Stimulated activated CD4-positive, alpha-beta T cell treated with anti-CD3 and anti-CD28 coated beads, Interleukin-1b, Interleukin-23, amount 100 ng/mL, for 1 hour (primary cell): ENCODE measurements at places on chromosomes 7 and 10.

DNA sequence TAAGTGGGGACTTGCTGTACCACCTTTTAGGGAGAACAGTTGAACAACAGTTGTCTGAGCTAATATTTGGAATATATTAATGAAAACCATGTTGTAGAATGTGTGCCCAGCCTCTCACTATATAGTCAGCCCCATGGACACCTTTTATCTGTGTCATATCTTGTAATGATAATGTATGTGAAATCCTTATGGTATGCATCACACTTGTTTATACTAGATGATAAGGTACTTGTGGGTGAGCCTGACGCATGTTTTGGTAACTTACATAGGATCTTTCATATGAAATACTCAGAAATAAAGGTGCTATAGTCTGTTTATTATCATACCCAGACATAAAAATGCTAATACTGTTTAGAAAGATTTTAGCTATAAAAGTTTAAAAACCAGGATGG, 32.8 kb downstream of the CAMK1D start:
- no peak for DNase-seq

GRCh38 chr10:75097666-75098285, 13.7 kb upstream of the SAMD8 start:
- no peak for DNase-seq

DNA sequence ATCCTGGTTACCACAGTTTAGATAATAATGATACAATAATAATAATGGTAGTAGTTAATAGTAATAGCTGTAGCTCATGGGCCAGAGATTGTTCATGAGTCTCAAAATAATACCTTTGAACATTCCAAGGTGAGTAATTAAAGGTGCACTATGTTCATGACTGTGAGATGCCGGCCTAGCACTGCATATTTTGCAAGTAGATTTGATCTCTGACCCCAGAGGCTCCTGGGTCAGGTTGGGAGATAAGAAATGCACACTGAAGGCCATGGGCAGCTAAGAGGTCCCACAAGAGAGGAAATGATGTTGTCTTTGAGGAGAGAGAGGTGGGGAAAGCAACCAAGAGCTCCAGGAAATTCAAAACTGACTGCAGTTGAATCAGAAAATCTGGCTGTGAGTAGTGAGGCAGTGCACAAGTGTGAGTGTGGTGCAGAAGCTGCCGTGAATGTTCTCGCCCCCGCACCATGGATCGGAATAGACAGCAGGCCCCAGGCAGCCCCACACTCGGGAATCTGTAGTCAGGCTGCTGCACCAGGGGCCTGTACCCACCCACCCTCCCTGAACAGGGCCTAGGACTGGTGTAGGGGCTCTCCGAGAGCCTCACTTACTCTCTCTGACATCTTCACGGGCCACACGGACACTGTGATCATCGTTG, 11.9 kb downstream of the CPXM2 start:
- DNase-seq = no peak

GRCh38 chr7:1231214-1232102, 1.2 kb upstream of the UNCX start:
- DNase-seq = no peak

DNA sequence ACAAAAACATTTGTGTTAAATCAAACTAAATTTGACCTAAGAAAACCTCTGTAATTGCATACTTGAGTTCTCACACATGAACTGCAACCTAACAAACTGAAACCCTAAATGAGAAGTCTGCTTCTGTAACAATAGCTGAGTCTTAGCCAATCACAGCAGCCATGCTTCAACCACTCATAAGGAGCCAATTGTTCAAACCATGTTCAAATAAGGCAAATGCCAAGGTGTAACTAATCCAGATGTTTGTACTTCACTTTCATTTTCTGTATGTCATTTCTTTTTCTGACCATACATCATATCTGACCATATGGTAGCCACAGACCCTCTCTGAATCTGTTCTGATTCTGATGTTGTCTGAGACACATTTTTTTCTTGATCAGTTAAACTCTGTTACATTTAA, 47.5 kb upstream of the ANTXRL start:
- DNase-seq = no peak

GRCh38 chr7:137245186-137245585, 98.3 kb downstream of the PTN start:
- no peak for DNase-seq

GRCh38 chr10:91610919-91611318, 22.0 kb downstream of the PPP1R3C start:
- DNase-seq = no peak

GRCh38 chr10:85786401-85786899, 580.1 kb downstream of the GRID1 start:
- no peak for DNase-seq

- DNase-seq = no peak
Observed at GRCh38 chr7:42593860-42594259, 318.0 kb downstream of the C7orf25 start.

GRCh38 chr7:69833964-69834363, 235.7 kb downstream of the AUTS2 start:
- DNase-seq = no peak

- DNase-seq = no peak
Observed at GRCh38 chr7:98223351-98223897, 12.2 kb downstream of the BHLHA15 start.

DNA sequence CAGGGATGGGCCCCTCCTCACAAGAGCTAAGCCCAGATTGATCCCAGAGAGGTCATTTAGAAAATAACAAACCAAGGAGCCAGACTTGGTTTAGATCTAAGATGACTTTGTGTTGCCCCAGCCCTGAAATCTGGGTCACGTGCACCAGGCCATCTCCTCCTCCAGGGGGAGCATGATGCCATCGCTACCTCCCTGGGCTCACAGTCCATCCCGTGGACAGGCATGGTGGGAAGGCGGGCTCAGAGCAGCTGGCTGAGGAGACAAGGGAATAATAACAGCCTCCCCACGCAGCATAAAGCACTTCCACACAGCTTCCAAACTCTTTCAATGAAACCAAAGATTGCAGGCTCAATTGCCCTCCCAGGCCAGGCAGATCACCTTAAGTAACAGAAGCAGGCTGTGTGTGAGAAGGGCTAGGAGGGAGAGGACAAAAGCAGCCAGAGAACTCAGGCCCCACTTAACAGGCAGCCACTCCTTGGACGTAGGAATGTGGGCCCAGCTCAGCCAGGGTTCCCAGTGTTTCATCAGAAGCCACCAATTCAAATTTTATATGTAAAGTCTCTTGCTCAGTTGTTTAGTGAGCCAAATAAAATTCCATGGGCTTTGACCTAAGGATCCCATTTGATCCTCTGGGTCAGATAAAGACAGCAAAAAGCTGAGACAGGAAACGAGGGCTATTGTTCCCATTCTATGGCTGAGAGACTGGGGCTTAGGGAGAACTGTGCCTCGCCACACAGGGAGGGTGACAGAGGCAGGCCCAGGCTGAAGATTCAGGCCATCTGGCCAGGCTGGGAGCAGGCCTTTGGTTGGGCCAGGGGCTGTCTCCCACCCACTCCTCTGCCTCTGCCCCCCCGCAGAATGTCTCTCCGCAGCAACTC, 100.2 kb downstream of the COL13A1 start:
- no peak for DNase-seq

DNA sequence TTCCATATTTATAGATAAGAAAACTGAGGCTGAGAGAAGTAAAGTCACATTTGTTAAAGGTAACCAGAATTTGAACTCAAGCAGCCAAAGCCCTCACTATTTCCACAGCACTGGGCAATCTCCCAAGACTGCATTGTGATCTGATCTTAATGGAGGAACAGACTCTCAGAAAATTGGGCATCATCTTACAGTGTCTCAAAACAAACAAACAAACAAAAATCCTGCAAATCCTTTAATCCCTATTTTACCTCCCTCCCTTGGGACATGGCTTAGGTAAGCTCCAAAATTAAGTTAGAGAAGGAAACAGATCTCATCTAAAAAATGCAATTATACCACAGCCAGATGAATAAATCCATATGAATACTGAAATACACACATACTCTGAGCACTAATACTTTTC, 57.5 kb downstream of the FHIP2A start:
- DNase-seq = no peak

GRCh38 chr7:20503278-20503950, 112.1 kb upstream of the ABCB5 start:
- DNase-seq = no peak

DNA sequence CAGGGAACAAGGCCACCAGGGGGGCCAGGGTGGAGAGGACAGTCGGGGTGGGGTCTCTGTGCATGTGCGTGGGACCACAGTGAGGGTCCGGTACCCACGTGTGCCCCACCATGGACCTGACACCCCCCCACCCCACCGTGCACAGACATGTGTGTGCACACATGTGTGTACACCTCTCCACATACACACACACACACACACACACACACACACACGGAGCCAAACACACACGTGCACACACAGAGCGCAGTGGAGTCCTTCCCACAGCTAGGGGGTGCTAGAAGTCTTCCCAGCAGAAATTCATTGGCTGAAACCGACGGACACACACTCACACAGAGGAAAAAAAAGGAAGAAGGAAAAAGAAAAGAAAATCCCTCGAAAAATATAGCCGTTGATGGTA, 42.8 kb upstream of the GNA12 start:
- peak; percentile 17 for DNase-seq

GRCh38 chr7:86013662-86014061, 630.0 kb upstream of the GRM3 start:
- DNase-seq = no peak

GRCh38 chr10:66747451-66747850, 178.4 kb upstream of the LRRTM3 start:
- no peak for DNase-seq

DNA sequence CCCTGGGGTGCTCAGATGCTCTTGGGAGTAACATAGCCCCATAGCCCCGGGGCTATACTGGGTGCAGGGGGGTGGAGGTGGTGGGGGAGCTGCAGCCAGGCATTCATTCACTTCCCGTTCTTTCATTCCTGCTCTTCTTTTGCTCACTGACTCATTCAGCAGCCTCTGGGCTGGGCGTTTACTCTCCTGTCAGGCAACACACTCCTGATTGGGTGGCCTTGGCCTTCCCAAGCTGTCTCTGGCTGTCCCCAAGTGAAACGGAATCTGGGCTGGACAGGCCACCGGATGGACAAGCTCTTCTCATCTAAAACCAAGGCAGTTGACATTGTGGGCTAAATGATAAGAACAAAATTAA, 34.6 kb downstream of the CHST3 start:
- no peak for DNase-seq

DNA sequence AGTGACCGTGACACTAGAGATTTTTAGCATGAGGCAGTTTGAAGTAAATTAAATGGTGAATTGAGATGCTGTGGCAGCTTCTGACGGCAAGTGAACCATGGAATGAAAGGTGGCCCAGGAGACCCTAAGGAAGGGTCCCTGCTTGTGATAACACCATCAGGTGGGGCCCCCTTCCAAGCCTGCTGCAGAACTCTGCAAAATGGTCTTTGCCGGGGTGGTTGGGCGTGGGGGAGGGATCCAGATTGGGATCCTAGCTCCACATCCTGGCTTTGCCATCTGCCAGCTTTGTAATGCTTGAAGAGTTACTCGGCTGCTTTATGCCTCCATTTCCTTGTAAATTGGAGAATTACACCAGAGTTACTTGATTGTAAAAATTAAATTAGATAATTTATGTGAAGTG, 222.6 kb upstream of the NFE2L3 start:
- DNase-seq = no peak

DNA sequence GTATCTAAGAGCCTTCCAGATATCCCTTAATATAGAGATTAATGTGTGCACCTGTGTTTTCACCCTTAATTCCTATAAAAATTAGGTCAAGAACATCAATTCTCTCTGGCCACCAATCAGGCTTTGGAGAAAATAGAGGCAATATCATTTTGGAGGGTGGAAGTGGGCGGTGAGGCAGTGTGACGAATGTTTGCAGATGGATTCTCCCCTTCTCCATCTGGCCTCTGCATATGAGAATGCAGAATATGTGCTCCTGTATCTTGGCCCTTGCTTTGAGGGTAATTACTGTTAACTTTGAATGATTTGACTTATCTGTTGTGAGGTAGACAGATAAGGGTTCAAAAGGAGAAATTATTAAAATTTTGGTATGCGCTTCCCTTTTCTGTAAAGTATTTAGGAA, 304.0 kb upstream of the NPSR1 start:
- DNase-seq = no peak

DNA sequence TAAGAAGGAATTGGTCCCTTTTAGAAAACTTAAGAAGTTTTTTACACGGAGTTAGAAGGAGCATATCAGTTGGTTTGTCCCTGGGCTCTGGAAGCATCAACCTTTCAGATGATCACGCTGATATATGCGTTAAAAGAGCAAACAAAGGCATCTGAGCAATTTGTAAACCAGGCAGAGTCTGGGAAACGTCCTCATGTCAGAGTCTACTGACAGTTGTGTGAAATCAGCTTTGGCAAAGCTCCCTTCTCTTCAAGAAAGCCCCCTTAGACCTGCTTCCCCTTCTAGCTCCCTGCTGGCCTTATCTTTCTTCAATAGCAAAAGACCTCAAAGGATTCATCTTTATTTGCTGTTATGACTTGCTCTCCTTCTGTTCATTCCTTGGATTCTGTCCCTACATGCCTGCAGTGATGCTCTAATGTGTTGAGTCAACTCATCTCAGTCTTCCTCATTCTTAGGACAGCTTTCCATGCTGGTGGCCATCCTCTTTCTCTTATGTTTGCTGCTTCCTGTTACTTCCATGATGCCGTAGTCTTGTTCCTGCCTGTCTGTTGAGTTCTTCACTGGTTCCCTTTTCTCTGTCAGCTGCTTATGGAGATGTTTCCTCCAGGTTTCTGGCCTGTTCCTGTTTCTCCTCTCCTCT, 106.5 kb upstream of the BMPER start:
- no peak for DNase-seq

- no peak for DNase-seq
Observed at GRCh38 chr7:66301737-66302136, 96.6 kb downstream of the TPST1 start.

DNA sequence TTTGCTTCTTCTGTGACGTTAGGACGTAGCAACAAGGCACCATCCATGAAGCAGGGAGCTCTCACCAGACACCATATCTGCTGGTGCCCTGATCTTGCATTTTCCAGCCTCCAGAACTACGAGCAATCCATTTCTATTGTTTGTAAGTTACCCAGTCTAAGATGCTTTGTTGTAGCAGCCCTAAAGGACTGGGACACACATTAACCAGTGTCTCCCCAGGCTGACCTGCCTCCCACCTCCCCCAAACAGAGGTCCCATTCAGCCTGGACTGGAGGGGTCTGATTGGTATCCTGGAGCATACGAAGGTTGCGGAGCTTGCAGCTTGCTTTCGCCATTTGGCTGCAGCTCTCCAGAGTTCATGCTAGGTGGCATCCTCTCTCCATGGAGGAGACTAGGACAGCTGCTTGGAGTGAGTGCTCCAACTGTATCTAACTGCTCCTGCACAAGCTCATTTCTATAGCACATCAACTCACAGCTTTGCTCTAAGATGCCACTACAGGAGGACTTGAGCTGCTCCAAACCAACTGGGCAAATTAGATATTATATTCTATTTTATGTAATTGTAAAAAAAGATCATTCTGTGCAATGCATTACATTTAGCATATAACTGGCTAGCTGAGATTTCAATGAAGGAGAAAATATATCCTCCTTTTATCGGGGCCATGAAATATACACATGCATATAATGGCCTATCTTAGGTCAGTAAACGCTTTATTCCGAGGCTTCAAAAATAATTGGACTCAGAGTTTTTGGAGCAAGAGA, 8.0 kb upstream of the GRK5 start:
- DNase-seq = no peak
